ENCODE measurements at places on chromosomes 2 and 18.

GRCh38 chr2:54601339-54601738 is 122.1 kb upstream of the EML6 start:
- peak; percentile 16 for DNase-seq

GRCh38 chr2:9554921-9555296 is 721 bp downstream of the ADAM17 start:
- no peak for DNase-seq

GRCh38 chr2:40361478-40361877 is 90.4 kb downstream of the SLC8A1 start:
- DNase-seq: no peak

GRCh38 chr2:174176898-174177297 is 71.4 kb downstream of the OLA1 start:
- peak; percentile 18 for DNase-seq

GRCh38 chr2:225004597-225004996 is 37.7 kb downstream of the DOCK10 start:
- no peak for DNase-seq

DNA sequence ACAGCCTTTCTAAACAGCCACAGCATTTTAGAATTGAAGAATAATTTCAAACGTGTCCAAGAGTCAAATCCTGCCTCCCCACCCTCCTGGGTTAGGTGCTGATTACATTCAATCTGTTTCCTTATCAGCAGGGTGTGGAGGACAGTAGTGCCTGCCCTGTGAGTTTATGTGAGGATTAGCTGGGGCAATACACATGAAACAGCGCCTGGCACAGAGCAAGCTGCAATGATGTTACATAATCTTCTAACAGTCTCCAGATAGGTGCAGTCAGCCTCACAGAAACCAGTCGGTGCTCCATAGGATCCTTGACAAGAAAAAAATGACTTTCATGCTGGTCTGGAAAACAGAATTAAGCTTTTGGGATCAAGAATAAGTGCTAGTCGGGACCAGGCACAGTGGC is 91.7 kb upstream of the ITGA6 start:
- no peak for DNase-seq

- peak; percentile 4 for DNase-seq
These were observed 297.7 kb downstream of the SATB2 start for GRCh38 chr2:199160081-199160480.

- no peak for DNase-seq
These were observed 15.4 kb upstream of the RMC1 start for GRCh38 chr18:23487738-23488570.

DNA sequence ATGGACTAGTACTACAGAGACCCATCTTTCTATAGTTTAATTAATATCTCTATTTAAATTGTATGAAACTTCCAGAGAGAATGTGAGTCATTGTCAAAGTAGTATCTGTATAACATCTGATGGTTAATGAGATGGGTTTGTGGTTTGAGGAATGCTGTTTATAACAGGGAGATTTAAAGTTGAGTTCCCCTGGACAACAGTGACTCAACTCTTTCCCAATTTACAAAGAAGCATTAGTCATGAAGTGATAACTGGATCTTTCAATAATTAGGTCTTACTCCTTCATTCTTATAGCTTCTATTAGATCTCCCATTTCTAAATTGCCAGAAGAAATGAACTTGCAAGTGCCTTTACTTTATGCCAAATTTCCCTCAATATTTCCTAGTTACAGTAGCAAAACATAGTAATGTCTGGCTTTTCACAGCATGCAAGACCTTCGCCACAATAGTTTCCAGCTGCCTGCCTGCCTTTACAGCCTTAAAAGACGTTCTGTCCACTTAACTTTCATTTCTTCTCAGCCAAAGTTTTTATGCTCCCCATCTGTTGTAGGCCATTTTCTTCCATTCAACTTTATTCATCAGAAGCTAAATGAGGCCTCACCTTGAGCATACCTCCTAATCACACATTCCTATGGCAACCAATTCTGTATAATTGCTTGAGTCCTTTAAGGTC is 47.7 kb upstream of the WDR75 start:
- DNase-seq: peak; percentile 78

DNA sequence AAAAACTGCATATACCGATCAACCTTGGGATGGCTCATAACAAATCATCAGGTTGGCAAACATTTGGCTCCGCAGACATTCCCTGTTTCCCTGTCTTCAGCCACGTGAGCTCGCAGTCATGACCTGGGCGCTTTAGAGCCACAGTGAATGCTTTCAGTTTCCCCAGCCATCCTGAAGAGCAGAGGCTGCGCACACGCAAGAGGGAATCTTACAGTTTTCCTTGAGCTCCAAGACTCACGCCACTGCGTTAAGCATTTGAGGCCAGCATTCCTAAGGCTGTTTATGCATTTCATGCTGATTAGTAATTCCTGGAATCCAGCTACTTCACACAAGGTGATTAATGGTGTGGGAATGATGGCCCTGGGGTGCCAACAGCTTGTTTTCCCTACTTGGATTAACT is 95.1 kb downstream of the MTCL1 start:
- peak; percentile 90 for DNase-seq

DNA sequence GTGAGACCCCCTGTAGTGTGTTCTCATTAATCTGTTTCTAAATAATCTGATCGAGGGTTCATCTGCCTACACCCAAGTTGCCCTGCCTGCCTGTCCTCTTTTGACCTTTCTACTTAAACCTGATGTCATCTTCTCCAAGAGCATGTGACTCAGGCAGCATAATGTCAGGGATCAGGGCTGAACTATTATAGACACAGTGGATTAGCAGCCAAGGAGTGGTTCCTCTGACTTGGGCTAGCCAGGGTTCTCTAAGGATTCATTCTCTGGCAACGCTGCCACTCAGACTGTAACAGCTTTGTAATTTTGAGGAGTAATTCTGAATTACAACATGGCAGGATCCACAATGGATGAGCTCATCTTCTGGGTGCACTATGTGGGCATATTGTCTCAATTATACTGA is 124.0 kb downstream of the MDH1 start:
- peak; percentile 75 for DNase-seq

DNA sequence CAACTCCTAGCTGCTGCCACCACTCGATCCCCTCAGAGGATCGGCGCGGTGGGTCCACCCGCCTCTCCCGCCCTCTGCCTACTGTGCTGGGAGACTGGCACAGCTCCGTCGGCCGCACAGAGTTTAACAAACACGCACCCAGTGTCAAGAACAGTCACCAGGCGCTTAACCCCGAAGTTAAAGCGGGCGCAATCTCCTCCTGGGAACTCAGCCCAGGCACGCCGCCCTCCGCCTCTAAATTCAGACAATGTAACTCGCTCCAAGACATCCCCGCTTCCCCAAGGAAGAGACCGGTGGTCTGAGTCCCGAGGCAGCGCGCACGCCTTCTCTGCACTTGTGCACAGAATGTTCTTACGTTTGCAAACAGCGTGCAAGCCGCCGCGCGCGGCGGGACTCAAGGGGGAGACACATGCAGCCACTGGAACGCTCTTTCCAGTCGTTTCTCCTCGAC is 533 bp downstream of the CXCR4 start:
- no peak for DNase-seq

- DNase-seq: peak; percentile 60
These were observed 48.4 kb downstream of the TANK start for GRCh38 chr2:161208527-161209139.

DNA sequence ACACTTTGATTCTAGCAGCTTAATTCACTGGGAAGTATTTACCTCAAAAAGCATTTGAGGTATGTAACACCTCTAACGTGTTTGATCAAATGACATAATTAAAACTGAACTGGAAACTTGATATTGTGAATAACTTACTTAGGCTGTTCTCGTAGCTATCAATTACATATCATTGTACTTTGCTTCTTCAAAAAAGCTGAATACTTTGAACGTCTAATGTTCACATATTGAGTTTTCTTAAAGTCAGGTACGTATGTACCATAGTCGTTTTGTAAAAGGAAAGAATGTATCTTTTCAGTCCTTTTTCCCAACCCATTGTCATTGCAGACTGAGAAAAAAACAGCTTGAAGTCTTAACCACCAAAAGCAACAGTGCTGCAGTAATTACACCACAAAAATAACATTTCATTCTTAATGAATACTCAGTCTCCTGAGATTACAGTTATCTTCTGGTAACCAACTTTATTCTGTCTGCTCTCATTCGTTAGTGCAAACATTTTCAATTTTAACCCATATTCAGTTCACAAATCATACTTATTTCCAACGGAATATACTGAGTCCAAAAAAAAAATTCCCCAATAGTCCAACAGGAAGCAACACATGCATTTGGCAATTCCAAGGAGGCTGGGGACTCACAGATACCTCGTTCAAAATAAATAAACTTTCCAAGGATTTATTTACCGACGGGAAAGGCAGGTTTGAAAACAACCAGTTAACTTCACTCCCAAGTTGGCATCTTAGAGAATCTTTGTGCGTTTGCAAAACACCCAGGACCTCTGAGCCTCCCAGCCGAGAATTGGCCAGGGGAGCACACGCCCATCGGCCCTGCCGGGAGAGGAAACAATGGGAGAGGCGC is 1.1 kb downstream of the CHN1 start:
- DNase-seq: peak; percentile 13

DNA sequence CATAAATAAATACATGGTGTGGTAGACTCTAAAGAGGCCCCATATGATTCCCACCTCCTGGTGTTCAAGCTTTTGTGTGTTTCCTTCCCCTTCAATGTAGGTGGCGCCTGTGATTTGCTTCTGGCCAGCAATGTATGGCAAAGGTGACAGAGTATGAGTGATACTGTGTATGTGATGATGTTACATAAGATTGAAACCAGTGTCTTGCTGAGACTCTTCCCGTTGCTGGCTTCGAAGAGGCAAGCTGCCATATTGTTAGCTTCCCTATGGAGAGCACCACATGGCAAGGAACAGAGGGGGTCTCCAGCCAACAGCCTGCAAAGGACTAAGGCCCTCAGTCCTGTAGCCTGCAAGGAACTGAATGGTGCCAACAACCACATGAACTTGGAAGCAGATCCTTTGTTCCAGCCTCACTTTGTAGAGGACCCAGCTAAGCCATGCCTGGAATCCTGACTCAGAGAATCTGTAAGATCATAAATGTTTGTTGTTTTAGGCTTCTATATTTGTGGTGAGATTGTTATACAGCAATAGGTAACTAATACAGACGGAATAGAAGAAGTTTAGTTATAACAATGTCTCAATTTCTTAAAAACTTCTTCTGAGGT is 1.7 kb upstream of the SMAD4 start:
- no peak for DNase-seq

Measured in AG08395 (cell line).